ENCODE measurements at places on chromosomes 4 and X.

DNA sequence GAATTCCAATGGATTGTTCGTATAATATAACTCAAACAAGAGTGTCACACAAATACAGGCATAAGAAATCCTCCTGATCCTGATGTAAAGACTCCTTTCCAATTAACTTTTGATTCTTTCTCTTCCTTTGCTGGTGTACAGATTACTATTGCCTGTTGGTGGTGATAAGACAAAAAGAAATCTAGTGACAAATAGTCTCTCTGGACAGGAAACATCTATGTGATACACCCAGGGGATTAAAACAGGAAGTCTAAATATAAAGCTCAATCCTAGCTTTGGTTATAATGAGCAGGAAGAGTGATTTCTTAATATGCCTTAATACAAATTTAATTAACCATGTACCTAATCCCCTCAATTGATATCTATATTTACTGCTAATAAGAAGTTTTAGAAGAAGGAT is 45.1 kb downstream of the ARHGEF6 start:
- no peak for DNase-seq

DNA sequence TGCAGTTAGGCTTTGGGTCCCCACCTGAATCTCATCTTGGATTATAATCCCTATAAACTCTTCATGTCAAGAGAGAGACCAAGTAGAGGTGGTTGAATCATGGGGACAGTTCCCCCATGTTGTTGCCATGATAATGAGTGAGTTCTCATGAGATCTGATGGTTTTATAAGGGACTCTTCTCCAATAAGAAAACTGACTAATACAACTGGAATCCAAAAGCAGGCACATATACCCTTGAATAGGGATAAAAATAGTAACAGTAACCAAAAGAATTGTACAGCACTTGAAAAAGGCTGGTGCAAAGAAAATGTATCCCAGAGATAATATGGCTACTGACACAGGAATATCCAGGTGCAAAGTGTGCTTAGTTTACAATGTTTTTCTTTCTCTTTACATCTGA is 351.5 kb upstream of the MAD2L1 start:
- DNase-seq, result no peak

DNA sequence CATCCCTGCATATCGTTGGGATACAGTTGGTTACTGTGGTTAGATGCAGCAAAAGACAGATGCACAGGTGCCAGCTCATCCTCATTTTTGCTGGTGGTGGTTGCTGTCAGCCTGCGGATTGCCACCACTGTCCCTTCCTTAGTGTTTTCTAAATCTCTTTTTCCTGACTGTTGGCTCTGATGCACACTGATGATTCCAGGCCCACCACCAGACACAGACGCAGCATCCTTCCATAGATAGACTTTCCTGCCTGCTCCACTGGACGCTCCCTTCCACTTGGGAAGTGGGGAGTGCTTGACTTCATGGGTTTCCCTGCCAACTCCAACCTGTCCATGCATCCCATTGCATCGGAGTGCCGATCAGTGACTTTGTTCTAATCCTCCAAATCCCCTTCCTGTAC is 101.5 kb downstream of the EGF start:
- DNase-seq, result no peak

- no peak for DNase-seq
Measured at GRCh38 chr4:15563871-15564270, 91.3 kb downstream of the FBXL5 start.

- DNase-seq, result no peak
Measured at GRCh38 chr4:75679876-75680575, 6.8 kb upstream of the G3BP2 start.

GRCh38 chr4:16642897-16643296 is 255.5 kb downstream of the LDB2 start:
- DNase-seq, result no peak

DNA sequence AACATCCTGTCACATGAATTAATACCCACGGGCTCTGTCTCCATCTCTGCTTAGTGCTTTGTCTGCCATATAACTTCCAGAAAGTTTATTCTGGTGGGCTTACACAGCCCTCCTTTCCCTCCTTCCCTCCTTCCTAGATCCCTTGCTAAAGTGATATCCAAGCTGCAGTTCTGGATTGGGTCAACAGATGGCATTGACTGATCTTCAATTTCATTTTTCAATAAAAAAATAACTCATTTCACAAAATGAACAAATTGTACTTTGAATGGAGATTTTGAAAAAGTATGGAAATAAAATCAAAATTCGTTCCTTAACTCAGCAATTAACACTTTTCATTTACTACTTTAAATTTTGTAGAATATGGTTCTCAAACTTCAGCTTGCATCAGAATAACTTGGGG is 94.9 kb downstream of the NXF2 start:
- no peak for DNase-seq

GRCh38 chr4:176052744-176053143 is 12.9 kb upstream of the WDR17 start:
- no peak for DNase-seq

DNA sequence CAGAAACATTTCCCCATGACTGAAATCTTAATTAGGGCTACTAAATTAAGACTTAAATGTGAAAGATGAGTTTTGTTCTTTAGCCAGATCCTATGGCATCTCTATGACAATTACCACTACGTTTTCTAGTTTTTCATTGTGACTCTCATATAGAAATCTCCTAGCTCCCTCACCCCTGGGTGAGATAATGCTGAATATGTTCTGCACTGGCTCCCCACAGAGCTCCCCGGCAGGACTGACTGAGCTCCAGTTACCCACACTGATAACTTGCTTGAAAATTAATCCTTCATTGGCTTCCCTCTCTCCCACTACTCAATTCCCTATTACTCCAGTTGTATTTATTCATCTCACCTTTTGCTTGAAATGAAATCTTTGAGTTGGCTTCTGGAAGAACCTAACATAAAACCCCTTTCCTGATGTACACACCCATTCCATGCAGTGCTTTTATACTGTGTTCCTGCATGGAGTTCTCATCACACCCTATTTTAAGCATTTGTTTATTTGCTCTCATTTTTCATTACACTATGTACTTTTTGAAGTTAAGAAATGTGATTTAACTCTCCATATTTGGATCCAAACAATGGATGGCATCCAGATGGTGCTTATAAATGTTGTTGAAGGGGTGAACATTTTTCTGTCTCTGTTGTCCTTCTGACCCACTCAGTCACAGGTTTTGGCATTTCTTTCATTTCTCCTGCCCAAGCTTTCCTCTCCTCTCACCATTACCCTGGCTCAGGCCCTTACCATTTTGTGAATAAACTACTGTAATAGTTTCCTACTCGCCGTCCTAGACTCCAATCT is 623.4 kb downstream of the SPRY1 start:
- no peak for DNase-seq

DNA sequence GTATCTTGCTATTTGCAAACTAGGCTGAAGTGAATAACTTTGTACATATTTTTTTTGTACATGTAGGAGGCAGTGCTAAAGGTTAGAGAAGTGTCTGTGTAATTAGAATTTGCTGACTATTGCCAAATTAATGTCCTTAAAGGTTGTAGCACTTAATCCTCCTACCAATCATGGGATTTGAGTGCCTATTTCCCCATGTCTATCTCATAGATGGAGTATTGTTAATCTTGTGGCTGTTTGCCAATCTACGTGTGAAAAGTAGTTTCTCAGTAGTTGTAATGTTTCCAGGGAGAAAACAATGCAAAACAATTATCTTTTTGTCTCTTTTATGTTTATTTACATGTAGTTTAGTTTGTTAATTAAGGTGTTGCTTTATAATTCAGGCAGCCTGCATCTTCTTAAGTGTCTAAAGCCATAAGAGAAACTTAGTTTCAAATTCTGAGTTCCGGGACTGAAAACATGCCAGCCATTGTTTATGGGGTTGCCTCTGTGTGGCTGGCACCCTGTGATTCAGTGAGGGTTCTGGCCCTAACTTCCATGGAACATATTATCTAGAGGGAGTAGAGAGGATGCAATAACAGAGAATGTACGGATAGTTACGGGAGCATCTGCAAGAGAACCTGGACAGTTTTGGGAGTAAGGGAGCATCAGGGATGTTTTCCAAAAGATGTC is 142.4 kb downstream of the KLHL8 start:
- no peak for DNase-seq

- no peak for DNase-seq
Measured at GRCh38 chr4:173535957-173536356, 5.9 kb upstream of the HAND2 start.

DNA sequence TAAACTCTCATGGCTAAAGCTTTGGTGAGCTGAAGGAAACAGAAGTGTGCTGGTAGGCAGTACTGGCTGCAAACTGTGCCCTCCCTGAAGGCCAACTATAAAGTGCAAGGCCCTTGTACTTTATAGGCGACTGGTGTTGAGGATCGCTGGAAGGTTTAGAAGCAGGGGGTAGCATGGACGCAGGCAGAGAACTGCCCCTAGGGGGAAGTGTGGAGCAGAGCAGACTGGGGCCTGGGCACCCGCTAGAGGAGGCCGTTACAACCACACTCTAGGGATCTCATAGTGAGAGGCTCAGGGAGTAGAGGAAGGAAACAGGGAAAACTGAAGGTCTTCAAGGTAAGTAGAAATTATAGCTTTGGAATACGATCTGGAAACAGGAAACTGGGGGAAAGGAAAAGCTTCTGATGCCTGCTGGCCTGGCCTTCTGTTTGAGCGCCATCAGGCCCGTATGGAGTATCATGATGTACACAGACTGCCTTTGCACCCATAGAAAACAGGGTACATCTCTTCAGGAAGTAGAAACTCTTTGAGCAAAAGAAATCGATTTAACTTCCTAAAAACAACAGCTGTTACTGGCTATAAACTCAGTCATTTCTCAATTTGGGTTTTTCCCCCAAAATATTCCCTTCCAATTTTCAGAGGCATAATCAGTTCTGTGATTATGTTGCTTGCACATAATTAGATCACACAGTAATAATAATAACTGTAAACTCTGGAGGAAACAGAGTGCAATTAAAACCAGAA is 23.9 kb upstream of the TMSB4X start:
- DNase-seq, result no peak

DNA sequence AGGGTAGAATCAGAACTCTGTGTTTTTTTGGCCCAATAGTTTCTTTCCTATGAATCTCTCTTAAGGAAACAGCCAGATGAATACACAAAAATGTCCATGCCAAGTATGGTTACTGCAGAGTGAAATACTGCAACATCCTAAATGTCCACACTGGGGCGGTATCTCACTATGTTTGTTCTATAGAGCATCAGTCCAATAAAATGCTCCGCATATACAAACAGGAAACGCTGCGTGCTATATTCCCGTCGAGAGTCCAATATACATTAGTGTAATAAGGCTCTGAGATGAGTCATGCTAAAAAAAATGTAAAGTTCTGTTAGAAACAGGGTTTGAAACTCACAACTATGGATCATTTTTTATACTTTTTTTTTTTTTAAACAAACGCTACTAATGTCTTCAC is 72.9 kb upstream of the ENOX2 start:
- DNase-seq, result no peak

- no peak for DNase-seq
Measured at GRCh38 chrX:97841544-97842179, 958.0 kb downstream of the RPA4 start.

- DNase-seq, result no peak
Measured at GRCh38 chr4:150010525-150011126, 67.6 kb upstream of the DCLK2 start.

- DNase-seq, result no peak
Measured at GRCh38 chr4:75736862-75737261, 12.5 kb downstream of the USO1 start.

DNA sequence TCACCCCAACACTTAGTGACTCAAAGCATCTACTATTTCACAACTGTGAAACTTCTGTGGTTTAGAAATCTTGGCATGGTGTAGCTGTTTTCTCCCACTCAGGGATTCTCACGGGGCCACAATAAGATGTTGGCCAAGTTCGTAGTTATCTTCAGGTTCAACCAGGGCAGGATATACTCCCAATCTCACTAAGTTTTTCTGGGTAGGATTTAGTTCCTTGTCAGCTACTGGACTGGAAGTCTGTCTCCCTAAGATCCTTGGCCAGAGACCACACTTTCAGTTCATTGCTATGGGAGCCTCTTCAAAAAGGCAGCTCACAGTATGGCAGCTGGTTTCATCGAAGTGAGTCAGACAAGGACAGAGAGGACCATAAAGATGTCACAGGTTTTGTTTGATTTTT is 111.7 kb upstream of the PDHA2 start:
- DNase-seq, result no peak

DNA sequence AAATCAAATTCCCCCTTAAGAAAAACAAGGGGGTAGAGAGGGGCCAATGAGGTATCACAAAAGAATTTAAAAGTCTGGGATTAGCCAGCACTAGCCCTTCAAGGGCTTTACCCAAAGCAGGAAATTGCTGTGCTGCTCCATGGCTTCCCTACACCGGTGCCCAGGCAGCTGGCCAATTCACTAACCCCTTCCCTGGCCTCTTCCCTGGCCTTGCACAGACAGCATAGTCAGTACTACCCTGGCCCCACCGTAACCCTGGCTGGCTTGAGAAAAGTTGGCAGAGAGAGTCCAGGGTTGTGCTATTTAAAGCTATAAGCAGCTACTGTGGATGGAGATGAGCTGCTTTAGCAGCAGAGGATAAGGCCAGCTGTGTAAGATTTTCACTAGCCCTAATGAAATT is 43.1 kb downstream of the ADAMTS3 start:
- DNase-seq, result no peak

GRCh38 chrX:154516656-154517100 is 646 bp upstream of the FAM3A start:
- DNase-seq, result no peak

- DNase-seq, result no peak
Measured at GRCh38 chr4:159227984-159228383, 125.1 kb downstream of the RAPGEF2 start.

DNA sequence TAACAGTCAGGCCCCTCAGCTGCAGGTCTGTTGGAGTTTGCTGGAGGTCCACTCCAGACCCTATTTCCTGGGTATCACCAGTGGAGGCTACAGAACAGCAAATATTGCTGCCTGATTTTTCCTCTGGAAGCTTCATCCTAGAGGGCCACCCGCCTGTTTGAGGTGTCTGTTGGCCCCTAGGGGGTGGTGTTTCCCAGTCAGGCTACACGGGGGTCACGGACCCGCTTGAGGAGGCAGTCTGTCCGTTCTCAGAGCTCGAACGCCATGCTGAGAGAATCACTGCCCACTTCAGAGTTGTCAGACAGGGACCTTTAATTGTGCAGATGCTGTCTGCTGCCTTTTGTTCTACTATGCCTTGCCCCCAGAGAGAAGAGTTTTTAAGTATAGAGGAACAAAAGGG is 160.8 kb downstream of the DKK2 start:
- no peak for DNase-seq

DNA sequence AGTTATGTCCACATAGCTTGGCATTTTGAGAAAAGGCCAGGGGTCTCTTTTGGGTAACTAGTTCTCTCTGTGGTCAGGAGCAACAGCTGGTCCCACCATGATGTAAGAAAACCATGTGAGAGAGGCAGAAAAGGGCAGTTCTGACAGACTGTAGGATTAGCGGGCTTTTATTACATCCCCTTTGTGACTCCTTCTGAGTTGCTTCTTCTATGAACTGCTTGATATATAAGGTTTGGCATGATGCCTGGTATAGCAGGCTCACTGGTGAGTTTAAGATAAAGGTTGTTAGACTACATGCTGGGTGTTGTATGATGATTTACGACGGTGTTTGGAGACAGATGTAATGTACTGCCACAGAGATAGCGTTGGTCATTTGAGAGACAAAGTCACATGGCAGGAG is 2308.1 kb upstream of the AGA start:
- no peak for DNase-seq

Data from stimulated activated CD8-positive, alpha-beta memory T cell treated with anti-CD3 and anti-CD28 coated beads, Interleukin-7, amount 100 ng/mL, for 1 hour (primary cell).